ENCODE measurements at places on chromosomes 3 and 15. TPM values are rescaled to one million over a fixed set of nuclear protein-coding genes. Genes with fewer than 3 reads are reported as not detected.

GRCh38 chr3:11300970-11301369 lies 28.8 kb downstream of the ATG7 start:
- H3K27ac ChIP-seq: no peak overlapping the region
- no peaks in the 10 kb centered on the region for H3K4me1 ChIP-seq
- no peak for DNase-seq
- H3K36me3 ChIP-seq: peaks cover 62% of the 10 kb centered on the region

DNA sequence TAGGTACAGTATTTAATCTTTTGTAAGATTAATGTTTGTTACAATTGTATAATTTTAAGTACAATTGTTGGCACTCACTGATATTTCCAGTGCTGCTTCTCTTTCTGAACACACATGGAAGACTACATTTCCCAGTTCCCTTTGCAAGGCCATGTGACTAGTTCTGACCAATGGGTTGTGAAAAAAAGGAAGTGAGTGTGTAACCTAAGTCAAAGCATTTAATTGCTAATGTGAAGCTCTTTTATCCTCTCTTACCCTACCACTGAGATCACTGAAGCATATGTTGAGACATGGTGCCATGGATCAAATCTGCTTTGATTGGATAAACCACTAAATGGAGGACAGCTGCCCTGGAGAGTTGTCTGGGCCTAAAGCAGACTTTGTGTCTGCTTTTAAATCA lies 83.9 kb upstream of the PLXND1 start:
- no peak for DNase-seq
- no peaks in the 10 kb centered on the region for H3K36me3 ChIP-seq
- H3K4me3 ChIP-seq: no peak overlapping the region
- no peaks in the 10 kb centered on the region for H3K27me3 ChIP-seq

- peaks cover 51% of the 10 kb centered on the region for H3K36me3 ChIP-seq
- H3K4me3 ChIP-seq: no peak overlapping the region
- no peaks in the 10 kb centered on the region for H3K4me1 ChIP-seq
- H3K27ac ChIP-seq: no peak overlapping the region
These were observed 89.2 kb upstream of the CGNL1 start for GRCh38 chr15:57287123-57287521.

DNA sequence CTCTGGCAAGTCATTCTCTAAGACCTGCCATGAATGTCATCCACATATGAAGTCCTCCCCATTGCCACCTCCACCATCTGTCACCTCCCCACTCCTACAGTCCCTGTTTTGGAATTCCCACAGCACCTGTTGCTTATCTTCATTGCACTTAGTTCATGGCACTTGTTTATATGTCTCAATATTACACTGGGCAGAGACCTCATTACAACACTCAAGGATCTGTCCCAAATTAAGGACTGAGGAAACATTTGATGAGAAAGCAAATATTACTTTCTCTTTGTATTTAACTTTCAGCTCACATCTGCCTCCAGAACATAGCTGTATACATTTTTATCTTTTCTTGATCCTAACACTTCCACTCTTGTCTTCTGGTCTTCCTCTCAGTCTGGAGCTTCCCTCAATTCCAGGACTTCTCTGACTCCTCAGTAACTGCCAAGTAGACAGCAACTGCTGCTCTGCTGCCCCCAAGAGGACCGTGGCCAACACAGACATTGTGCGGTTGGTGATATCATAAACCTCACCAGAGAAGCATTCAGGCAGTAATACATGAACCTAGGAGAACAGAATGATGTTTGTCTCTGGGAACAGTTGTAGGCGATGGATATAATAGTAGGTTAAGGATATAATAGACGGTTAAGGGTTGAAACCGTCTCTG lies 45.0 kb upstream of the FGF12 start:
- H3K4me1 ChIP-seq: no peaks in the 10 kb centered on the region
- no peak for DNase-seq
- H3K36me3 ChIP-seq: no peaks in the 10 kb centered on the region
- no peak overlapping the region for H3K4me3 ChIP-seq
- no peaks in the 10 kb centered on the region for H3K27me3 ChIP-seq

DNA sequence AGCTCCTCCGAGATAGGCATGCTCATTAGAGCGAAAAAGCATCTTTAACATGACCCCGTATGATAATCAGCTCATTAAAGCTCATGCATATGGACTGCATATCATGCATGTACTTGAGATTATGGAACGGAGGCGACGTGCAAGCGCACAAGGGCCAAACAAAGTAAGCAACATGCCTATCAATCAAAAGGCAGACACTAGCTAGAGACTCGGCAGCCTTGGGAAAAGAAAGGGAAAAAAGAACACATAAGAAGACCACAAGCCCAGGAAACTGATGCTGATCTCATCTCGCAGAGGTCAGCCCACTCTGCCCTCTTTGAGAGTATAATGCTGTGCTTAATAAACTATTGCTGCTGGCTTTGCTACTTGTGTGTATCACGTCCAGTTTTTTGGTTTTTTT lies 2.6 kb upstream of the ACOX2 start:
- no peaks in the 10 kb centered on the region for H3K27me3 ChIP-seq
- no peak overlapping the region for H3K4me3 ChIP-seq
- no peaks in the 10 kb centered on the region for H3K4me1 ChIP-seq
- no peaks in the 10 kb centered on the region for H3K36me3 ChIP-seq

DNA sequence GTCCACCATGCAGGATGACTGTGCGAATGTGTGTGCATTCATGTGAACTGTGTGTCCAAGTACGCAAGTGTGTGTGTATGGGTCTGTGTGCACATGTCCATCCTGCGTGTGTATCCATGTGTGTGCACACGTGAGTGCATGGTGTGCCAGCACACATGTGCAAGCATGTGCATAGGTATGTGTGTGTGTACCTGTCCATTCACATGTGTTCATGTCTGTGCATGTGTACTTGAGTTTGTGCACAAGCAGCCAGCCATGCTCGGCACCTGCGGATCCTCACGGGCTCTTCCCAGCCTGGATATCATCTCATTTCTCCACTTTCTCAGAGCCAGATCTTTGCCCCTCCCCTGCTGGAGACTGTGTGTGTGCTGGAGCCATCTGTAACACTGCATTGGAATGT lies 18.7 kb upstream of the PLXNA1 start:
- no peaks in the 10 kb centered on the region for H3K27me3 ChIP-seq
- H3K4me1 ChIP-seq: no peaks in the 10 kb centered on the region
- DNase-seq: no peak
- no peak overlapping the region for H3K27ac ChIP-seq

GRCh38 chr15:68340726-68341671 lies 63.5 kb downstream of the FEM1B start:
- H3K36me3 ChIP-seq: no peaks in the 10 kb centered on the region
- no peak overlapping the region for H3K27ac ChIP-seq
- H3K4me3 ChIP-seq: no peak overlapping the region

DNA sequence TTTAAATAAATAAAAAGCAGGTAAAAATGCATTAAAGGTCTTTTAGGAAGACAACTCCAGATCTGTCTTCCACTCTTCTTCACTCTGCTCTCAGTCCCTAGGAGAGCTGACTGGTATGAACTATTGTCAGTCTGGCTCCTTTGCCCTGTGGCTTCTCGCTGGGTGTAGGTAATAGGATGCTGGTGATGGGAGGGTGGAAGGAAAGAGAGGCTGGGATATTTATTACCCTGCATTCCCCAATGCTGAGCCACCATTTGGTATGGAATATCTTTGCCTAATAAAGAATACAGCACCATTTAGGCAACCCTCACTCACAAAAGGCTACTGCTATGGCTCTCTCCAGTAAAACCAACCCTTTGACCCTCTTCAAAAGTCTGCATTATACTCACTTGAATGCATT lies 326.9 kb downstream of the CNTN3 start:
- DNase-seq: no peak
- H3K36me3 ChIP-seq: no peaks in the 10 kb centered on the region
- no peaks in the 10 kb centered on the region for H3K27me3 ChIP-seq
- no peaks in the 10 kb centered on the region for H3K4me1 ChIP-seq

DNA sequence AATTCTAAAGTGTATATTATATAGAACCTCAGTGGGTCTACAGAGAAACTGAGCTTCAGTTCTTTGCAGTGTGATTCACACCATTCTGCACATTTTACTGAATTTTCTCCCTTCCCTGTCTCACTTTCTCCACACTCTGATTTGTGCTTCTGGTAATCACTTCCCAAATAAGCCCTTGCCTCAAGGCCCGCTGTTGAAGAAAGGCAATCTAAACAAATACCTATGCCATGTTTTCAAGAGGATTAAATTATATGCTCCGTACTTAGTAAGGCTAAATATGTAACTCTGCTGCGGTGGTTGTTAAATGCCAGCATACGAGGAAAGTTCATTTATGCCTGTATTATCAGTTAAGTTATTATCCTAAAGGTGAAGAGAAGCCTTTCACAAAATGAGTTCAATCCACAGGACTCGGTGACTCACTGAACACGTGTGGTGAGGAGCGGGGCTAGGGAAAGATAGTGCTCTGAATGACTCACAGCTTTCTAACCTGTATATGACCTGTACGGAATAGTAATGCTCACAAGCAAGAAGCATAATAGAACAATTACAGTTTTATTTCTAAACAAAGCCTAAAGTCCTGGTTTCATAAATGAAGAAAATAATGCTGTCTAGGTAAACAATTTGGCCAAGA lies 25.1 kb downstream of the CNTN6 start:
- H3K27ac ChIP-seq: no peak overlapping the region
- H3K4me1 ChIP-seq: no peaks in the 10 kb centered on the region
- no peak for DNase-seq
- H3K27me3 ChIP-seq: no peaks in the 10 kb centered on the region
- H3K36me3 ChIP-seq: no peaks in the 10 kb centered on the region
- H3K4me3 ChIP-seq: no peak overlapping the region

- H3K4me3 ChIP-seq: no peak overlapping the region
- no peak for DNase-seq
- no peaks in the 10 kb centered on the region for H3K4me1 ChIP-seq
- no peak overlapping the region for H3K27ac ChIP-seq
- no peaks in the 10 kb centered on the region for H3K36me3 ChIP-seq
These were observed 251.3 kb upstream of the NR2E3 start for GRCh38 chr15:71559098-71559497.

DNA sequence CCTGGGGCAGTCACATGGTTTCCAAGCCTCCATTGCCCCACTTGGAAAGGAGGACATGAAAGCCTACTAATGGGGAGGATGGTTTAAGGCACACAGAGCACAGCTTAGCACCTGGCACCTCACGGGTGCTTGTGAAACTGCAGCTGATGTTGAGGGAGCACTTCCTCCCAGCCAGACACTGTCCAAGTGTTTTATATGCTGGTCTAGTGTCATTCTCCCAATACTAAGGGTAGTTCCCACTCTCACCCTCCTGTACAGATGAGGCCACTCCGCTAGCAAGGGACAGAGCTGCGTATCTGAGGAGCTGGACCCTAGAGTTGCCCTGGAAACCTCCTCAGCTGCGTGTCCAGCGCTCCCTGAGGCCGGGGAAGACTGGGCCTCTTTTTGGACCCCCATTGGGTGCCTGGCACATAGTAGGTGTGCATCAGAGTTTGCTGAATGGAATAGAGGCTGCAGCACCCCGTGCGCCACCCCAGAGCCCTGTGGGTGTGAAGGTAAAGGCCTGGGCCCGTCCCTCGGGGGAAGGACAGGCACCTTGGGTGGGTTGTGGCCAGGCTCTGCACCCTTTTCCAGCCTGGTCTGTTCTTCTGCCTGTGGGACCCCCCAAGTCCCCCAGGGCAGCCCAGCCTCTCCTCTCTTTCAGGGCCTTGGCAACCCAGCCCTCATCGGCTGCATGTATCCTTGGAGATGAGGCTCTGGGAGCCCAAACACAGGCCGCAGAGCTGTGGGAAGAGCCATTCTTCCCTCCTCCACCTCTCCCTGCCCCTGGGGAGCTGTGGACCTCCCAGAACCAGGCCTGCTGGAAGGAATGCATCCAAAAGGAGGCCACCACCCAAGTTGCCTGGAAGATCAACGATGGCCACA lies 31.3 kb downstream of the DNASE1L3 start:
- no peaks in the 10 kb centered on the region for H3K36me3 ChIP-seq
- DNase-seq: no peak
- no peaks in the 10 kb centered on the region for H3K27me3 ChIP-seq
- no peak overlapping the region for H3K4me3 ChIP-seq

- H3K36me3 ChIP-seq: no peaks in the 10 kb centered on the region
- H3K4me3 ChIP-seq: no peak overlapping the region
- no peaks in the 10 kb centered on the region for H3K4me1 ChIP-seq
- no peaks in the 10 kb centered on the region for H3K27me3 ChIP-seq
- no peak overlapping the region for H3K27ac ChIP-seq
- no peak for DNase-seq
These were observed 34.9 kb downstream of the APH1B start for GRCh38 chr15:63312286-63312685.

DNA sequence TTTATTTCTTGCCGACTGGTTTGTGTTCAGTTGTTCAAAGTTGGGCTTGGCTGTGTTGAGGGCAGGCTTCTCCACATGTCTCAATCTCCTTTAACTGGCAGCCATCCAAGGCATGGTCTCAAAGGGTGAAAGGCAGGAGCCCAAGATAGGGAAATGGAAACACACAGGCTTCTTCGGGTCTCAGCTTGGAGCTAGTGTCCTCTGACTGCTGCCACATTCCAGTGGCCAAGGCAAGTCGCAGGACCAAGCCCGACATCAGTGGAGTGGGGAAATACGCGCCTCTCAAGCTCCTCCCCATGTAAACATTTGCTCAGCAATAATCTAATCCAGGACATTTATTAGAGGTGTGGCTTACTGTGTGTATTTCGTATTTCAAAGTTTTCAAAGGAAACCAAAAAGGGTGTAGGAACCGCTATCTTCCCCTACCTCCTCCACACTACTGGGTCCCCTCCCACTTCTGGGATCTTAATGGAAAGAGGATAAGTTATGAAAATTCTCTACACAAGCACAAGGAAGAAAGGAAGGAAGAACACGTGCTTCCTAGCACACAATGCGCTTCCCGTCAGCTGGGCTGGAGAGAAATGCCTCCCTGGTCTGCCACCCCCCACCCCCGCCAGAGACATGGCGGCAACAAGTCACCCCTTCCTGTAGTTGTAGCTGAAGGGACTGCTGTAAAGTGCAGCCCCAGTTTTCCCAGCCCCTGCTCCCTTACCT lies 181.7 kb downstream of the FAM43A start:
- H3K36me3 ChIP-seq: no peaks in the 10 kb centered on the region
- no peaks in the 10 kb centered on the region for H3K27me3 ChIP-seq
- no peak for DNase-seq
- H3K4me3 ChIP-seq: no peak overlapping the region

- peaks cover 13% of the 10 kb centered on the region for H3K4me1 ChIP-seq
- DNase-seq: no peak
- H3K27me3 ChIP-seq: no peaks in the 10 kb centered on the region
- H3K36me3 ChIP-seq: no peaks in the 10 kb centered on the region
- H3K4me3 ChIP-seq: peak overlapping the region; percentile 74
These were observed 1.4 kb downstream of the DNAJA4 start for GRCh38 chr15:78265752-78266224.

DNA sequence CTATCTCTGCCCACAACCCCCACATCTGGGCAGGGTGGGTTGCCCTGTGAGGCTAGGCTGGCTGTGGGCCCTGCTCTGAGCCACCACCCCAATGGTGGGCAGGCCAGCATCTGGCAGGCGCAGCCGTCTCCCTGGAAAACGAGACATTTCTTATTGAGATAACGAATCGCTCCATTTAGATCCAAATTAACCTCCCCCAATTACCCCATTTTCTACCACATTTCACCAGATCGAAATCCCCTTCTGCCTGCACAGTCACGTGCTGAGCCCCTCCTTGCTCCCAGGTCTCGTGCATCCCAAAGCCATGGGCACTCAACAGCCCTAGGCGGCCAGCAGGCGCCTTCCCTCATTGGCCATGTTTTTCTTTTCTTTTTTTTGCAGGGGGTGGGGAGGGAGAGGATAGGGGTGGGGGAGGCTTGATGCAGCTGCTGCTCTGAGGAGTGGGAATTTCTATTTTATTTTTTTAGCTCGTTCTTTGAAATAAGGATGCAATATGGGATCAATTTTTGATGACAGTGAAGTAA lies 53.0 kb upstream of the TMEM115 start:
- H3K4me1 ChIP-seq: no peaks in the 10 kb centered on the region
- H3K27me3 ChIP-seq: no peaks in the 10 kb centered on the region
- H3K27ac ChIP-seq: no peak overlapping the region
- H3K4me3 ChIP-seq: no peak overlapping the region

WDR93 gene
- total RNA-seq: not detected

SERPINI2 gene
- not detected for total RNA-seq

GOLGA6L9 gene
- 2.7 TPM for total RNA-seq

SKOR1 gene
- total RNA-seq: 0.62 TPM

SNX22 gene
- 1.2 TPM for total RNA-seq

Measured in naive thymus-derived CD4-positive, alpha-beta T cell (primary cell).